ENCODE measurements at places on chromosomes 1 and 21.
A peak's percentile ranks its signal among the peaks of the same experiment; 100 is the strongest.

DNA sequence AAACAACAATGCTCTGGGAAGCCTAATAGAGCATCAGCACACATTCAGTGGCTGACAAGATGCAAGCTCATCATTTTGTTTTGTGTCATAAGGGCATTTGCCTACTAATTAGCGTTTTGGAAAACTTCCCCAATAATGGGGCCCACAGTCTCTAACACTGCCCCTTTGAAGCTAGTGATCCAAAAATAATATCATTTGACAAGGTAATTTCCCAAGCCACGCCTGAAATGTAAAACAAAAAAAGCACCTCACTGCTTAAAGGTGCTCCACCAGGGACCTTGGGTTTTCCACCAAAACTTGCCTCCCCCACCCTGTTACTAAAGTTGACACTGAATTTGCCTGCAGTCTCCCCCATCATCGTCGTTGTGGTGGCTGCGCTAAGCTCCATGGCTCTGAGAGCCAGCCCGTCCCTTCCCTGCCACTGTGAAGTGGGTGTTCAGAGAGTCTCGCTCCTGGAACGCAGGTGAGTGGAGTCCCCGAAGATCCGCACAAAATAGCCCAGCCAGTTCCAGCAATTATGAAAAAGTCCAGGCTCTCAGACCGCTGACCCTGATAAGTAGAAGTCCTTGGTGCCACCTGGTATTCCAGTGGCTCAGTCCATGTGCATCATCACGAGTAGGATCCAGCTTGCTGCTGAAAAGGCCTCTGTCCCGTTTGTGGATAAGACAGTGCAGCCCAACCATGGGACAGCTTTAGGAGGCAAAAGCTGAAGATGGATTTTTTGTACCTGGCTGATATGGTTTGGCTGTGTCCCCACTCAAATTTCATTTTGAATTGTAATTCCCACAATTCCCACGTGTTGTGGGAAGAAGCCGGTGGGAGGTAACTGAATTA lies 52.2 kb downstream of the RAB3GAP2 start:
- DNase-seq: no peak

GRCh38 chr1:8097077-8097799 lies 71.1 kb upstream of the ERRFI1 start:
- DNase-seq: no peak

DNA sequence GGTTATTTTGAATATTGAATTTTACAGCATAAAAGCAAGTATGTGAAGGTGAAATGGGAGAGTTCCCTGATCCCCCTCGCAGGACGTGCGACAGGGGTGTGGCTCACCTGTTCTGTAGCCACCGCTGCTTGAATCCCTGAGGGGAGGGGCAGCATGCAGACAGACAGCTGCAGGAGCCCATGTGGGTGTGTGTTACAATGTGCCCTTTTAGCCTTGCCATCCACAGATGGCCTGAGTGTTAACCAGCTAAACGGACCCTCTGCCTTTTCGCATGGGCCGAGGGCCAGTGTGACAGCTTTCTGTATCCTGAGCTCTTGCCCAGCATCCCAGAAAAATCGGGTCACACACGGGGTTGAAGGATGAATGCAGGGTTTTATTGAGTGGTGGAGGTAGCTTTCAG lies 43.3 kb downstream of the JAM2 start:
- DNase-seq: no peak

DNA sequence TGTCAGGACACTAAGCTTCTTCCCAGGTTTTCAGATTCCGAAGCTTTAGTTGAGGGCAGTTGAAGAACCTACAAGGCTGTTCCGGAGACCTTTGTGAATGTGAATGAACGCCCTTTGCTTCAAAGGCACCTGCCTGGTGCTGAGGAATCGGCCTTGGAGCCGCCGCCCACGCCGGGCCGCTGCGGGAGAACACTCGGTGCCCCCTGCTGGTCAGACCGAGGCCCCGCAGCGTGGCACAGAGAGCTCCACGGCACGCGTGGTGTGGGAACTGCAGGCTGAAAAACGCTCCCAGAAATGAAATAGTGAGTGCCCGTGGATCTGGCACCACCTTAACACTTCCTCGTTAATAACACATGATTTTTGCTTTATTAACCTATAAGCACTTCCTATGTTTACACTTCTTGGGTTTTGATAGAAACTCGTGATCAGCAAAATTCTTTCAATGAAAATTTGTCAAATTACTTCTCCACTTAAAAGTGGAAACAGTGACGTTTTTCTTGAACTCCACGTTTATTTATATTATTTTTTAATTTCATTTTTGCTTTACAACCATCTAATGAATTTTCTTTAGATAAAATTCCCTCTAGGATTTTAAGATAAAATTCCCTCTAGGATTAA lies 460.6 kb downstream of the DSCAM start:
- no peak for DNase-seq

- DNase-seq: no peak
Measured at GRCh38 chr1:159977364-159978106, 23.5 kb upstream of the SLAMF9 start.

GRCh38 chr1:181587870-181588438 lies 104.6 kb downstream of the CACNA1E start:
- DNase-seq: no peak

DNA sequence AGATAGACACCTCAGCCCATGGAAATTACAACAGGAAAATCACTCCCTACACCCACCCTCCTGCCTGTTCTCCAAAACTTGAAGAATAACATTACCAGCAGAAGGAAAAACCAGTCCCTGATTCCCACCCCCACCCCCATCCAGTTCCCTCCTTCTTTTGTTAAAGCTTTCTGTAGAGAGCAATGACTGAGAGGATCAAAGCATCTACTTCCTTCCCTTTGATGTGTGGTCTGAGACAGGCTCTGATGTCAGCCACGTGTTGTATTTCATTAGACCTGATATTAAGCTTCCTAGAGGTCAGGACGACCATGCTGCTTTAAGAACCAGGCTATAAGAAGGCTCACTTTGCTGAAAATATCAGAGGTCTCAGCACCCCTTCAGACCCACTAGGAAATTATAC lies 73.9 kb upstream of the HAO2 start:
- no peak for DNase-seq

GRCh38 chr1:108749081-108749480 lies 2.6 kb downstream of the STXBP3 start:
- DNase-seq: no peak

GRCh38 chr1:96362623-96363022 lies 359.0 kb upstream of the PTBP2 start:
- no peak for DNase-seq

GRCh38 chr1:61486783-61487536 lies 238.0 kb downstream of the TM2D1 start:
- DNase-seq: no peak

DNA sequence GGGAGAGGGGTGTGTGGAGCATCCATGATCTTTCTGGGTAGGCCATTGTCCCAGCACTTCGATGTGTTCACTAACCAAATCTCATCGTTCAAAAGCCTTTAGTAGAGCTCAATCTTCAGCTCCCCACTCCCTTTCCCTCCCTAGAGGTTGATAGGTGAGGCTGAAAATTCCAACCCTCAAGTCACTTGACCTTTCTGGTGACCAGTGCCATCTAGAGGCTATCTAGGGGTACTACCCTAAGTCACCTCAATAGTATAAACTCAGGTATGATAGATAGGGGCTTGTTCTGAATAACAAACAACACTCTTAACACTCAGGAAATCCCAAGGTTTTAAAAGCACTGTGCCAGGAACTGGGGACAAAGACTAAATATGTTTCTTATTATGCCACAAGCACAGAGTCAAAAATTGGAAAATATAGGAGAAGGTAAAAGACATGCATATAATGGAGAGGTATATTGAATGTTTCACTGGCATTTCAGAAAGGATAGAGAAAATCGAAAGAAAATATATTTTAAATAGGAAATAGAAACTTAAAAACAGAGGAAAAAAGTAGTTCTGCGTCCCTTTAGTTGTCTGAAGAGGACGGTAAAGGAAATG lies 42.9 kb upstream of the CD53 start:
- no peak for DNase-seq

DNA sequence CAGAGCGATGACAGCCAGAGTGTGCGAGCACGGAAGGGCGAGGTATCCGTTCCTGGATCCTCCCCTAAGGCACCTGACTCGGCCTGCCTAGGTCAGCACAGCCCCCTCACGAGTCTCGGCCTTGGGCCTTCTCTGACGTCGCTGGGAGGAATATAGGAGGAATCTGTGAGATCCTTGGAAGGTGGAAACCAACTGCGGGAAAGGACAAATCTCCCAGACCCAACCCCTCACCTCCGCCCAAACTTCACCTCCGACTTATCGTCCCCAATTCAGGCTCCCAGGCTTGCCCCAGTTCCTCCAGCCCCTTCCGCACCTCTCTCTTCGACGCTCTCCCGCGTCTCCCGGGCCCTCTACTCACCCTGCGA lies 494 bp downstream of the APH1A start:
- peak; percentile 36 for DNase-seq

GRCh38 chr1:200659269-200659668 lies 10.4 kb downstream of the DDX59 start:
- DNase-seq: no peak

- DNase-seq: no peak
Measured at GRCh38 chr1:20684651-20685050, 23.5 kb upstream of the DDOST start.

DNA sequence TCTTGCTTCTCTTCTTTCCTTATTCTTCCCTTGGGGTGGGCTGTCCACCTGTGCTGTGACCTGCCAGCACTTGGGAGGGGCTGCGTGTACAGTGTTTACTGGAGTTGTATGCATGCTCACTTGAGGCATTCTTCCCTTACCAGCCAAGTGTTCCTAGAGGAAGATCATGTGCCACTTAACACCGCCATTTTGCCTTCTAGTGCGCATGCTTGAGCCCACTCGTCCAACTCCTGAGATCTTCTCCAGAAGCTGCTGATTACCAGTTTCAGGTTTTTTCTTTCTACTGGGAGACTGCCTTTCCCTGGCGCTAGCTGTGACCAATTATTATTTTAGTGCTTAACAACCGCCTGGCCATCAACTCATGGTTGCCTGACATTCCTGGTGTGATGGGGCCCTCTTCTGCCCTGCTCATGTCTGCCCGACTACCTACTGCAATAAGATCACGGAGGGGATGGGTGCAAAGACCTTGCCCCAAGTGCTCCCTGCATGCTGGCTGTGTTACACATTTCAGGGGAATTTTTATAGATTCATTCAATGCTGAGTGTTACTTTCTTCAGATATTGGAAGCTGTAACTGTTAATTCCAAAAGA lies 74.2 kb upstream of the B3GALT5 start:
- DNase-seq: no peak

GRCh38 chr1:109241344-109241743 lies 8.0 kb upstream of the CELSR2 start:
- DNase-seq: no peak

- DNase-seq: no peak
Measured at GRCh38 chr1:97538113-97538512, 382.7 kb downstream of the DPYD start.

- DNase-seq: no peak
Measured at GRCh38 chr1:211944733-211945500, 90.4 kb downstream of the INTS7 start.

DNA sequence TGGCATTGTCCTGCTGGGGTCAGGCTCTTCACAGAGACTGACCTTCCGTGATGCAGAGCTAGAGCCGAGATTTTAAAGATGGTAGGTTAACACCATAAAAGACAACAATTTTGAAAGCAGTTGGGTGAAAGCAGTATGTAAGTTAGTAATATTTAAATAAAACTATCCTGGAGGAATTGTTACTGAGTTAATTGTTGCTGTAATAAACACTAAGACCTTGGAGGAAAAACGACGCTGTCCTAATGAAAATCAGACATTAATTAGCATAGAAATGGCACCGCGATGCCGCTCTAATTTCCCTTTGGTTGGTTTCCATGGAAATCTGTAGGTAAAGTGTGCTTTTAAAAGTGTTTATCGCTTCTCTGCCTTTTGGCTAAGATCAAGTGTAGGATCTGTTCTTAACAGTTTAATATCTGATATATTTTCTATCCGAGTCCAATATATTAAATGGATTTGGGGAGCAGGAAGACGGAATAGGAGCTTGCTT lies 745 bp upstream of the ANP32E start:
- no peak for DNase-seq

DNA sequence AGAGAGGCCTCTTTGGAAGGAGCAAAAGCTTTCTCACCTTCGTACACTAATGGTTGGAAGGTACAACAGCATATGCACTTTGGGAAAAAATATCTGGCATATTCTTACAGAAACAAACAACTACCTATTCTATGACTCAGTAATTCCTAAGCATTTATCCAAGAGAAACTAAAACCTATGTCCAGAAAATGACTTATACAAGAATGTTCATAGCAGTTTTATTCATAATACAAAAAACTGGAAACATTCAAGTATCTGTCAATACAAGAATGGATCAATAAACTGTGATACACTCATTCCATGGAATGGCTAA lies 8.2 kb downstream of the NBPF1 start:
- DNase-seq: no peak

DNA sequence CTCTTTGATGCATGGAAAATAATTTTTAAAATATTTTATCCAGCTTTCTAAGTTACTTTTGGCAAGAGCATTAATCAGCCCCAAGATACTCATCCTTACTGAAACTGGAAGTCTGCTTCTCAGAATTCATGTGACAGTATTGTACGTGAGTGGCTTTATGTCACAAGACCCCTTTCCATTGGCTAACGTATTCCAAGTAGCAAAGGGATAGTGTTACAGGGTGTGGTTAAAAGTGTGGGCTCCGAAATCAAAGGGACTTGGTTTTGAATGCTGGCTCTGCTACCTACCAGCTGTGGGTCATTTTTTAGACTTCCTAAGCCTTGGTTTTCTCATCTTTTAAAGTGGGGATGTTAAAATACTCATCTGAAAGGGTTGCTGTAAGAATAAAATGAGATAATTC lies 91.7 kb downstream of the RHOU start:
- DNase-seq: no peak

DNA sequence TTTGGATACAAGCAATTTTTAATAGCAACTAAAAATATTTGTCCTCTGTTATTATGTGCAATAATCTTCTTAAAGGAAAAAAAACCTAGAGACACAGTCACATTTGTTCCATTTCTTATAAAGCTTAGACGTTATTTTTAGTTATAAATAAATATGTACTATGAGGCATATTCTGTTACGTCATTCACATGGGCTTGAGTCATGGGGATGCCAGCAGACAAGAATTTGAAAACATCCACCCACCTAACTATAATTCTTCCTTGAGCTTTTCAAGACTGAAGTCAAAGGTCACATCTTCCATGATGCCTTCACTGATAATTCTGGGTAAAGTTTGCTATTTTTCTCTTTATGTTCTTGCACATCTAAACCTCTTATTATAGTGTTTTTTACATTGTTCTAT lies 268.8 kb downstream of the KCTD3 start:
- no peak for DNase-seq

- no peak for DNase-seq
Measured at GRCh38 chr1:47963568-47964358, 33.4 kb downstream of the TRABD2B start.

GRCh38 chr1:108665771-108666170 lies 4.9 kb upstream of the HENMT1 start:
- DNase-seq: no peak

GRCh38 chr21:28827422-28827821 lies 165.3 kb downstream of the LTN1 start:
- no peak for DNase-seq

GRCh38 chr1:6730880-6731279 lies 29.3 kb upstream of the DNAJC11 start:
- DNase-seq: no peak

Measured in activated effector memory CD4-positive, alpha-beta T cell treated with Interleukin-2 at 50 U/mL for 16 hours (primary cell).